Foreskin keratinocyte (primary cell): ENCODE measurements at places on chromosomes 11 and 22. TPM values are rescaled to one million over a fixed set of nuclear protein-coding genes. Genes with fewer than 3 reads are reported as not detected.

RNF214 gene
- 8.3 and 8.4 TPM in 2 replicates for polyA plus RNA-seq

OR10S1 gene
- polyA plus RNA-seq, result not detected in 2 replicates

PANX2 gene
- 0.85 and 1.8 TPM in 2 replicates for polyA plus RNA-seq

LRRC55 gene
- polyA plus RNA-seq, result not detected in 2 replicates

MED15 gene
- polyA plus RNA-seq, result 60.0 and 71.4 TPM in 2 replicates

CYTH4 gene
- 0.03 TPM in 1 of 2 replicates, not detected in the other for polyA plus RNA-seq

GGT1 gene
- polyA plus RNA-seq, result 4.5 and 15.2 TPM in 2 replicates
